Large intestine (tissue), 12 donors: ENCODE measurements at places on chromosomes 11 and 22. TPM values are rescaled to one million over a fixed set of nuclear protein-coding genes. Genes with fewer than 3 reads are reported as not detected.

The THY1 gene
- polyA plus RNA-seq: 44.4 TPM

DNA sequence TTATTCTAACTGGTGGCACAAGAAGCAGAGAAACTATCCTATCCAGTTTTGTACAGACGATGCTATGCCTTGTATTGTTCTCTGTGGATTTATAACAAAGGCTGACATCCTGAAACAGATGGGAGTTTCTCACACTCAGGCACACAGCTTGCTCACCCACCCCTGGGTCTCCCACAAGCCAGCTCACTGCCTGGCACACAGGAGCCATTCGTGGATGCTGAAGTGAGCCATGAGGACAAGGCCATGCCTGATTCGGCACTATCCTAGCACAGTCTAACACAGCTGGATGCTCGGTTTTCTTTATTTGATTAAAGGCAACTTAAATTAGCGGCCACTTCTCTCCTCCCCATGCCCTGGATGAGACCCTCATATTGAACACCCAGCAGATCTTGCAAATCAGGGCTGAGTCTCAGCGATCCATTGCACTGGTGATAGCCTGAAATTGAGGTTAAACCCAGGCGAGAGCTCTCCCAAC is 25.7 kb upstream of the TMPRSS4 start:
- no peak for DNase-seq

DNA sequence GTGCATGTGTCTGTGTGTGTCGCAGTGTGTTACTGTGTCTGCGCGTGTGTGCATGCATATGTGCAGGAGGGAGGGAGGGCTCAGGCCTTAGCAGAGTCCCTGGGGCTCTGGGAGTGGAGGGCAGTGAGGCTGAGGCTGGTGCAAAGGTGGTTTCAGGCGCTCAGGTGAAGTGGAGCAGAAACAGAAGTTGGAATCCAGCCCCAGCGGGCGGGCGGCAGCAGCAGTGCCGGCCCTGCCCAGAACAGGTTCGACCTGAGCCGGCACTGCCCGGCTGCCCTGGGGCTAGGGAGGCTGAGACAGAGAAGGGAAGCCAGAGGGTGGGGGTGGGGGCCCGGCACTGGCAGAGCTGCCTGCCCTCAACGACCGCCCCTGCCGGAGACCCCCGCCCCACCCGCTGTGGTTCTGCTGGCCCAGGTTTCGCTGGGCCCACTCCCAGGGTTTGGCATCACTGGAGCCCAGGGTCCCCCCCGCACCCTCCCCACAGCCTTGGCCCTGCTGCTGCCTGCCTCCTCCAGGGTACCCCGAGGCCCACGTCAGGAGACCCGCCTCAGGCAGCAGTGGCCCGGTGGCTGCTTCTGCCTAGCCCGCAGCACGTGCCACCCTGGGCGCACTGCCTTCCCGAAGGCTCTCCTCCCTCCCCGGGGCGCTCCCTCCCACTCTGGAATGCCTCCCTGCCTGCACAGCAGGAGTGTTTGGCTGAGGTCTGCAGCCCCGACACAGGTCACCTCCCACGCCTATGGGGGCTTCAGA is 13.3 kb downstream of the ASCL2 start:
- DNase-seq: no peak

The POLR2F gene
- 62.8 TPM for polyA plus RNA-seq

DNA sequence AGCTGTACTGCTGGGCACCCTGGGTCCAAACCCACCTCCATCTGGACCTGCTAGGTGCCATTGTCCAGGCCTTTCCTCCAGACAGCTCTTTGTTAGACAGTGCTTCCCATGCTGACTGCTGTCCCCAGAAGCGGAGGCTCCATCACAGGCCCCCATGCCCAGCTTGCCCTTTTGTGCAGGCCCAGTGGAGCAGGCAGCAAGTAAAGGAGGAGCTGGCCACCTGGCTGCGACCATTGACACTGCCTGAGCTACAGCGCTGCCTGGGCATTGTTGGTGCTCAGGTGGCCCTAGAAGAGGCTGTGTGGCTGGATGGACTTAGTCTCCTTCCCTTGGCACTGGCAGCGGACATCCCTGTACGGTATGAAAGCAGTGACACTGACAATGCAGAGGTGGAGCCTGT is 1.5 kb downstream of the DNHD1 start:
- DNase-seq: no peak

DNA sequence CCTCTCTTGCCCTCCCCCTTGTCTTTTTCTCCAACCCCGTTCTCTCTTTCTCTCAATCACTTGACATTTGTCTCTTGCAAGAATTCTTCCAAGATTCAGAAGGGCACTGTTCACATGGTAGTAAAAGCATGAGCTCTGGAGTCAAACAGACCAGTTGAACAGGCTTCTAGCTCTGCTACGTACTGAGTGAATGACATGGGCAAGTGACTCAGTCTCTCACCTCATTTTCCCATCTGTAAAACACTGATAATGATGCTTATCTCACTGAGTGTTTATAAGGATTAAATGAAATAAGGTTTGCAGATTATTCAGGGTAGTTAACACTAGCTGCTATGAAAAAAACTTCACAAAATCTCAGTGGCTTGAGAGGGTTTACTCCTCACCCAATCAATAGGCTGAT is 5.9 kb upstream of the IL10RA start:
- no peak for DNase-seq

The PANX3 gene
- 0.03 TPM for polyA plus RNA-seq

DNA sequence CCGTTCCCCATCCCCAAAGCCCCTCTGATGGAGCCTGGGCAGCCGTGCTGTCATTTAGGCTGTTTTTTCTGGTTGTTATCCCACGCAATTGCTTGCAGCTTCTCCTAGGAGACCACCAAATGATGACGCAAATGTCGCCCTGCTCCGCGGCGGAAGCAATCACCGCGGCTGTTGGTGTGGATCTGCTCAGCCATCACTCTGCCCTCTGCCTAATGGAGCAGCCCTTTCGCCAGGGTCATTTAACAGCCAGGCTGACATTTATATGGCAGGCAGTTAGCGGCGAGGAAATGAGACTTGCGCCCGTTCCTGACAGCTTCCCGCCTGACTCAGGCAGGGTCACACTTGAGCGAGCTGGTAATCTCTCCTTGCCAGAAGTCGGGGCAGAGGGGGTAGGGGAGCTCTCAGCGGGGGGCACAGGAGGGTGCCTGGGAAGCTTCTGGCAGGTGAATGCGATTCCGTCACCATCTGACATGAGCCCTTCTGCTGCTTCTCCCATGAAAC is 97.9 kb upstream of the RTL6 start:
- peak; percentile 29 for DNase-seq

- no peak for DNase-seq
Measured at GRCh38 chr11:121212536-121213361, 79.8 kb upstream of the SC5D start.

DNA sequence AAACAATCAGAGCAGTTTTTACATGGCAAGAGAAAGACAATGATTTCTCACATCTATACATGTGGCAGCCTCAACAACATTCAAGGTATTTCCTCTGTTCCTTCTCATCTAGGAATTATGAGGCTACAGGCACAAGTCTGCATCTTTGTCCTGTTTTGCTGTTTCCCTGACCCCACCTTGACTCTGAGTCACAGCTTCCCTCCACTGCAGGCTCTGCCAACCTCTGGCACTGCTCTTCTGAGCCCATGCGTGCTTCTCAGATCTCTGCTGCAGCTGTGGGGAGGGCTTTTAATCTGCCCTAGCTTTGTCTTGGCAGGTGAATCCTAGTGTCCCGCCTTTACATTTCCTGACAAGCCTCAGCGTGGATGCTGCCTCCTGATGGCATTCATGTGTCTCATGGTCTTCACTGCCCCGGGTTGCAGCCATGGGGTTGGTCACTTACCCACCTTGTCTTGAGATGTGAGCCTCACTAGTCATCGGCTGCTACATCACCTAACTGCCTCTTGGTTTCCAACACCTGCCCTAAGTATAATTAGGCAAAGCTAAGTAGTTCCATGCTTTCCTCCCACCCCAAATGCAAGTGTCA is 578.5 kb downstream of the TBC1D22A start:
- no peak for DNase-seq

The ARHGAP1 gene
- 47.2 TPM for polyA plus RNA-seq

The APLNR gene
- 22.8 TPM for polyA plus RNA-seq
